ENCODE measurements at places on chromosomes 16 and 17.
A peak's percentile ranks its signal among the peaks of the same experiment; 100 is the strongest.

DNA sequence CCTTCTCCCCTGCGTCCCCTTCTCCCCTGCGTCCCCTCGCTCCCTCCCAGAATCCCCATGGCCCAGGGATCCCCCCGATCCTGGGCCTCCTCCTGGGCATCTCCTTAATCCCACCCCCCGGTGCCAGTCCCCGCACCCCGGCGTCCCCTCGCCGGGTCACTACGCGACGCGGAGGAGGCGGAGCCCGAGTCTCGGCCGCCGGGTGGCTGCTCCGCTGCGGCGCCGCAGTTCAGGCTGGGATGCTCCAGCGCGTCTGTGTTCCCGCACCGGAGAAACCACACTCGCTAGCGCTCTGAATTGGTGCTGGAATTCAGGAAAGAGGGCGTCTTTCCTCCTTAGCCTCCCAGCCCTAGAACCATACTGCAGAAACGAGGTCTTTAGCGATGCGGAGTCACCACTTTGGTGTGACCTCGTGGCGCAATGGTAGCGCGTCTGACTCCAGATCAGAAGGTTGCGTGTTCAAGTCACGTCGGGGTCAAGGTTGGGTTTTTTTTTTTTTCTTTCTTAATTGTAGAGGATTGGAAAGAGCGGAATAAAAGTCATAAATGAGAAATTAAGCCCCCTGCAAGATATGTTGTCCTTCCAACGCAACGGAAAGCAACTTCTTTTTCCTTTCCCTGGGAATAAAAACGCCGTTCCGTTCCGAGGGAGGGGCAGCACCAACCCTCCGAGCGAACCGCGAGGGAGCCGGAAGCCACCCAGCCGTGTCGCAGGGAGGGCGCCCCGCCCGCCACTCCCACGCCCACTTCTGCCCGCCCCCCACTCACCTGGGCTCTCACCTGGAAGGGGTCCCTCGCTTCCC is 25.7 kb upstream of the SLC47A1 start:
- DNase-seq = peak; percentile 51
- no peaks in the 10 kb centered on the region for H3K36me3 ChIP-seq
- no peaks in the 10 kb centered on the region for H3K4me1 ChIP-seq
- no peaks in the 10 kb centered on the region for H3K27me3 ChIP-seq
- peak overlapping the region; percentile 96 for H3K27ac ChIP-seq

- no peaks in the 10 kb centered on the region for H3K36me3 ChIP-seq
- no peaks in the 10 kb centered on the region for H3K27me3 ChIP-seq
- no peak overlapping the region for H3K27ac ChIP-seq
- H3K4me1 ChIP-seq = peaks cover 3% of the 10 kb centered on the region
Observed at GRCh38 chr16:81457326-81458133, 12.9 kb downstream of the CMIP start.

DNA sequence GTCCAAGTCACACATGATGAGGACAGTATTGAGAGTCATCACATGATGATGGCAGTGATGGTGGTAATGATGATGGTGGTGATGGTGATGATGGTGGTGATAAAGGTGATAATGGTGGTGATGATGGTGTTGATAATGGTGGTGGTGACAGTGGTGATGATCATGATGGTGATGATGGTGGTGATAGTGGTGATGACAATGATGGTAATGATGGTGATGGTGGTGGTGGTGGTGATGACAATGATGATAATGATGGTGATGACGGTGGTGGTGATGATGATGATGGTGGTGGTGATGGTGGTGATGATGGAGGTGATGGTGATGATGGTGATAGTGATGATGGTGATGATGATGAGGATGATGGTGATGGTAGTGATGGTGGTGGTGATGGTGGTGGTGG is 190.2 kb upstream of the ZNF469 start:
- no peak for DNase-seq
- H3K27ac ChIP-seq = no peak overlapping the region
- no peaks in the 10 kb centered on the region for H3K4me1 ChIP-seq
- H3K27me3 ChIP-seq = no peaks in the 10 kb centered on the region

- H3K4me1 ChIP-seq = no peaks in the 10 kb centered on the region
- H3K36me3 ChIP-seq = no peaks in the 10 kb centered on the region
- H3K27ac ChIP-seq = no peak overlapping the region
- H3K27me3 ChIP-seq = no peaks in the 10 kb centered on the region
- no peak overlapping the region for H3K4me3 ChIP-seq
Observed at GRCh38 chr17:64009571-64010402, 10.6 kb downstream of the ICAM2 start.

GRCh38 chr16:74709441-74709877 is 8.8 kb upstream of the MLKL start:
- H3K27ac ChIP-seq = no peak overlapping the region
- no peaks in the 10 kb centered on the region for H3K4me1 ChIP-seq
- H3K4me3 ChIP-seq = no peak overlapping the region
- DNase-seq = no peak
- no peaks in the 10 kb centered on the region for H3K36me3 ChIP-seq

- H3K27me3 ChIP-seq = no peaks in the 10 kb centered on the region
- H3K36me3 ChIP-seq = no peaks in the 10 kb centered on the region
- H3K27ac ChIP-seq = no peak overlapping the region
- no peak for DNase-seq
- no peak overlapping the region for H3K4me3 ChIP-seq
- no peaks in the 10 kb centered on the region for H3K4me1 ChIP-seq
Observed at GRCh38 chr17:83150369-83151055, 71.1 kb downstream of the METRNL start.

DNA sequence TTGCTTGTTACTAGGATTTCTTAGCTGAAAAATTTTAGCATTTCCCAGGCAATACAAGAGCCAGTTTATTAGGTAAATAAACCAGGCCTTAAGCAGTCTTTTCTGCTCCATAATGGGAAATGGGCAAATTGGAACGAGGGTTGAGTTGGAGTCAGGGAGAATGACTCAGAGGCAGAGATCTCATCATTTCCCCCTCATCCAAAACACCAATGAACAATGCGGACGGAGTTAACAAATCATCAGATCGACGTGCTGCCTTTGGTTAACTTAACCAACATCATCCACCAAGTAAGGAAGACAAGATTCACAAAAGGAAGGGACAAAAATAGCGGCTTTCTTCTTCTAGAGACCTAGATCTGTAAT is 243.5 kb downstream of the STX8 start:
- no peak for DNase-seq
- H3K36me3 ChIP-seq = no peaks in the 10 kb centered on the region
- H3K27me3 ChIP-seq = no peaks in the 10 kb centered on the region
- H3K27ac ChIP-seq = no peak overlapping the region

GRCh38 chr17:68566442-68566738 is 34.8 kb downstream of the FAM20A start:
- no peak for DNase-seq
- H3K4me3 ChIP-seq = no peak overlapping the region
- H3K27me3 ChIP-seq = no peaks in the 10 kb centered on the region
- H3K36me3 ChIP-seq = no peaks in the 10 kb centered on the region
- peaks cover 4% of the 10 kb centered on the region for H3K4me1 ChIP-seq
- H3K27ac ChIP-seq = no peak overlapping the region

All from thoracic aorta (tissue), 2 donors.